ENCODE measurements at places on chromosomes 6 and 20.

GRCh38 chr6:125293587-125293986 lies 8.2 kb downstream of the HDDC2 start:
- no peak for DNase-seq

- DNase-seq: no peak
Observed at GRCh38 chr6:93196406-93196970, 222.9 kb downstream of the EPHA7 start.

- no peak for DNase-seq
Observed at GRCh38 chr20:54291339-54292010, 83.6 kb downstream of the PFDN4 start.

DNA sequence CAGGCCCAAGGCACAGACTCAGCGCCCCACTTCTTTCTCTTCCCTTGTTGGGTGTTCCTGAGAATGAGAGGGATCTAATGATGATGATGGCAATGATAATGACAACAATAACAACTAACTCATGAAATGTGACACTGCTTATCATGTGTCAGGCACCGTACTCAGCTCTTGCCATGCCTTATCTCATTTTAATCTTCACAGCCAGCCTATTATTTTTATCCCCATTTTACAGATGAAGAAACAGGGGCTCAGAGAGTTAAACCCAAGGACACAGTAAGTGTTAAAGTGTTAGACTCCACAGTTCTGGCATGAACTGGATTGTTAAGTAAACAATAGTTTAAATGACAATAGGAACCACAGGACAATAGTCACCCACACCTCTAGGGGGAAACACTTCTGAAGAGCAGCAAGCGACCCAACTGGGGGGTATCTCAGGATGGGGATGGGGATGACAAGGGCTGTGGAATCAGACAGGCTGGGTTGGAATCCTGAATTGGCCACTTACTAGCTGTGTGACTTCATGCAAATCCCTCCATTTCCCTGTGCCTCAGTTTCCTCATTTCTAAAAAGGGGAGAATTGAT lies 12.5 kb downstream of the RSPH9 start:
- DNase-seq: no peak

GRCh38 chr6:125294036-125294435 lies 7.7 kb downstream of the HDDC2 start:
- DNase-seq: no peak

- DNase-seq: no peak
Observed at GRCh38 chr6:135224037-135224647, 43.0 kb downstream of the MYB start.

DNA sequence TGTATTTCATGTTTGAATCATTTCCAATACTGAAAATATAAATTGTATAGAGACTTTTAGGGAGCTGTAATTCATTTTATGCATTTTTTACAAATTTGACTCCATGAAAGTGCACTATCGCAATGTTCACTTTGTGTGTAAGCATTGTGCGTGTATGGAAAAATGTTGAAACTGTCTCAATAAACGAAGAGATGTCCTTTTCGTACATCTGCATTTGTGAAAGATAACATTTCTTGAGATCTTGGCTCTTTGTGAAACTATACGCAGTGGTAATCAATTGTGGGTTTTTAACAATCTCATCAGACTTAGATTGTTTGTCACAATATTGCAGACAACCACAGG lies 18.6 kb upstream of the ZBP1 start:
- DNase-seq: no peak

- DNase-seq: no peak
Observed at GRCh38 chr6:18492972-18493371, 105.8 kb downstream of the RNF144B start.

DNA sequence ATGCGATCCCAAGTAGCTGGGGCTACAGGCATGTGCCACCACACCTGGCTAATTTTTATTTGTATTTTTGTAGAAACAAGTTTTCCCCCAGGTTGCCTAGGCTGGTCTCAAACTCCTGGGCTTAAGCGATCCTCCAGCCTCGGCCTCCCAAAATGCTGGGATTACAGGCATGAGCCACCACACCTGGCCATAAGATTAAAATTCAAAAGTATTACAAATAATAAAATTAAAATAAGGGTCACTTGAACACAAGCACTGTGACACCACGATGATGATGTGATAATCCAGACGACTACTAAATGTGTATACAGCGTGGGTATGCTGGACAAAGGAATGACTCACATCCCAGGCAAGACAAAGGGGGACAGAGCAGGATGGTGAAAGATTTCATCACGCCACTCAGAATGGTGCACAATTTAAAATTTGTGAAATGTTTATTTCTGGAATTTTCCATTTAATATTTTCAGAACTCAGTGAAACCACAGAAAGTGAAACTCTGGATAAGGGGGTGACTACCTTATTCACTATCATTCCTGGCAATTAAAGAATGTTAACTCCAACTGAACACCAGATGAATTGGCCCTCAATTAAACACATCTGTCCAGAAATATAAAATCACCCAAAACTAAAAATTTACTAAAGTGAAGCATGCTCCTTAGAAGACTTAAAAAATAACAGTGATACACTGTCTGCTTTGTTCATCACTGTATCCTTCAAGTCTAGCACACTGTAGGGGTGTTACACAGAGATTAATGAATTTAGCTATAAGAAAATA lies 13.1 kb downstream of the B4GALT5 start:
- no peak for DNase-seq

GRCh38 chr20:6468423-6469116 lies 298.9 kb upstream of the BMP2 start:
- no peak for DNase-seq

GRCh38 chr6:155915651-155916050 lies 460.0 kb upstream of the NOX3 start:
- no peak for DNase-seq

DNA sequence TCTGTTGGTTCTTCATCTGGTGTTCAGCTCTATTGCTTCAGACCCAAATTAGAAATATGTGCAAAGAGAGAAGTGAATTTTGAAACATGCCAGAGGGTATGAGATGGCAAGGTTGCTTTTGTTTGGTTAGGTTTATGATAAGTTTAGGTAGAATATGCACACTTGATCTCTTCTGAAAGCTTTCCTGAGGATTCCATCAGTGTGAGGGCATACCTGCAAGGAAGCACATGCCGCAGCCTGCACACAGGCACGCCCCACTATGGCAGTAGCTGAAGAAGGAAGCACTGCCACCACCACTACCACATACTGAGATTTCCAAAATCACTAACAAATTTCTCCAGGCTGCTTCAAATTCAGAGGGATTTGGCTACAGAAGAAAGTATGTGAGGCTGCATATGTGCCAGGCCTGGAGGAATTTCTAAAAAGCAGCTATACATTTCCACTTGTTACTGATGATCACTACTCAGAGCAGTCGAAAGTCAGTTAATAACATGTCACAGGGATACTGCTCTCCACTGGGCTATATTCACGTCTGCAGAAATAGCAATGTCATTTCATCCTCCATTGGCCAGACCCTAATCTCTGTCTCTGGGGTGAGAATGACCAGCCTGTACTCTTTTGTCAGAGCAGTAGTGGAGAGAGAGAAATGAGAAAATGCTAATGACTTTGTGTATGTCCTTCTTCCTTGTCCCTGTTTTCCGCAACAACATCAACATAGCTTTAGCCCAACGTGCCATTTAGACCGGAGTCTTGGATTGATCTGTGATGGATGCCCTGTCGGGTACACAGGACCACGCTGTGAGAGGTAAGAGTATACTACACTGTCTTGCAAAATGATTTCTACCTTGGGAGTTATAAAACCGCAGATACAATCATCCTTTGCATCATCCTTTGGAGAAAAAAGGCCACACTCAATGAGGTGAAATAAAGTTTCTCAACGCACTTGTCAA lies 396.7 kb downstream of the LAMA2 start:
- no peak for DNase-seq

GRCh38 chr20:16488086-16488485 lies 85.2 kb downstream of the KIF16B start:
- DNase-seq: no peak

DNA sequence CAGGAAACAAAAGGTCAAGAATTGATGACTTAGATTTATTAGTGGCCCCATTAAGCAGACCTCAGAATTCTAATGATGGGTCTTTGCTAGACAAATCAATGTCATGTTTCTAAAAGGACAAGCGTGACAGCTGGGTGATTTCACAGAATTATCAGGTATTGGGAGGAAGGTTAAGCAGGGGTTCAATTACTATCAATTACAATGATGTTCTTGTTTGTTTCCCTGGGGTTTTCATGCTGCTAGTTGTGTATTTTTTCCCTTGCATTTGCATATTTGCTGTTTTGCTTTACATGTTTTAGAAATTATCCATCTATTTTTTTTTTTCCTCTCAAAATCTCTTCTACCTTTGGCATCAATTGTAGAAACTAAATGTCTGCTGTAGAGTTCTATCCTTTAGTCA lies 27.9 kb downstream of the GNAS start:
- no peak for DNase-seq

GRCh38 chr20:12433724-12434123 lies 516.0 kb downstream of the BTBD3 start:
- no peak for DNase-seq
